ENCODE measurements at places on chromosomes 2 and 18.
A peak's percentile ranks its signal among the peaks of the same experiment; 100 is the strongest.

DNA sequence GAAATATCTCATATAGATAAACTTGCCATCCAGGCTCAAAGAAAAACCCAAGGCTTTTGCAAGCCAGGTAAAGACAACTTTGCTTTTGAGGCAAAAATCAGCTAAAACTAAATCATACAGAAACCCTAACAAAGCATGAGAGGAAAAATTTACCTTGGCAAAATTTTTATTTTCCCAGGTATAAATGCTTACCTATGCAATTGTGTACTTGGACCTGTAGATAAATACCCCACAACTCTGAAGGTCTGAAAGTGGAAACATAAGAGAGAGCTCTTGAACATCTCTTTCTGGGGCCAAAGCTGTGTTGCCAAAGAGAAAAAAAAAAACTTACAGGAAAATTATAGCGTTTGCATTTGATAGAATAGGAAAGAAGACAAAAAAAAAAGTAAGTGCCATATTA lies 14.6 kb upstream of the CSRNP3 start:
- no peak for DNase-seq

- no peak for DNase-seq
Measured at GRCh38 chr2:223654384-223654915, 52.3 kb upstream of the SCG2 start.

DNA sequence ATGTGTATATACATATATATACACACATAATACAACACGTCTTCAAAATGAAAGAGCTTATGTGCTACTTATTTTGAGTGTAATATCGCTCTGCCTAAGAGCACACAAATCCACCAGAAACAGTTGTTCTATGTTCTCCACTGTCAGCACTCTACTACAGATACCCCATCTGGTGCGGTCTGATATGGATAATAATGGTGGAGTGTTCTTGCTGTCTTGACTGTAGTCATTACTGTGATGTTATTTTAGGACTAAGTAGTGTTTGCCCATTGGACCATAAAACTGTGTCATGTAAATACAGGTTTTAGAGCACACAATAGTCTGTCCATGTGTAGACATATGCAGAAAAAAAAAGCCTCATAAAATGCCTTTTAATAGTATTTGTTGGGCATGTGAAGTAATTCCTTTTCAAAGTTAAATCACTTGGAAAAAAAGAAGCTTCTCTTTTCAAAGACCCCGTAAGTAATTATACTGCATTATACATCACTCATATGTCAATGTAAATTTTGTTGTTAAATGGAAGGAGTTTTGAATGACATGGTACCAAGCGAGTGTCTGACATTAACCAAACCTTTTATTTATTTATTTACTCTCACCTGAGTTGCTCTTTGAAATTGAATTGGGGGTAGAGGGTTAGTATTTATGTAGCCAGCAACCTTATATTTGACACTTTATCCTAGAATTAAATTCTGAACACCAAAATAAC lies 1249.2 kb upstream of the ZEB2 start:
- DNase-seq, result no peak

- no peak for DNase-seq
Measured at GRCh38 chr2:134281815-134282419, 28.0 kb downstream of the MGAT5 start.

GRCh38 chr18:47679864-47680263 lies 250.6 kb downstream of the SMAD2 start:
- no peak for DNase-seq

DNA sequence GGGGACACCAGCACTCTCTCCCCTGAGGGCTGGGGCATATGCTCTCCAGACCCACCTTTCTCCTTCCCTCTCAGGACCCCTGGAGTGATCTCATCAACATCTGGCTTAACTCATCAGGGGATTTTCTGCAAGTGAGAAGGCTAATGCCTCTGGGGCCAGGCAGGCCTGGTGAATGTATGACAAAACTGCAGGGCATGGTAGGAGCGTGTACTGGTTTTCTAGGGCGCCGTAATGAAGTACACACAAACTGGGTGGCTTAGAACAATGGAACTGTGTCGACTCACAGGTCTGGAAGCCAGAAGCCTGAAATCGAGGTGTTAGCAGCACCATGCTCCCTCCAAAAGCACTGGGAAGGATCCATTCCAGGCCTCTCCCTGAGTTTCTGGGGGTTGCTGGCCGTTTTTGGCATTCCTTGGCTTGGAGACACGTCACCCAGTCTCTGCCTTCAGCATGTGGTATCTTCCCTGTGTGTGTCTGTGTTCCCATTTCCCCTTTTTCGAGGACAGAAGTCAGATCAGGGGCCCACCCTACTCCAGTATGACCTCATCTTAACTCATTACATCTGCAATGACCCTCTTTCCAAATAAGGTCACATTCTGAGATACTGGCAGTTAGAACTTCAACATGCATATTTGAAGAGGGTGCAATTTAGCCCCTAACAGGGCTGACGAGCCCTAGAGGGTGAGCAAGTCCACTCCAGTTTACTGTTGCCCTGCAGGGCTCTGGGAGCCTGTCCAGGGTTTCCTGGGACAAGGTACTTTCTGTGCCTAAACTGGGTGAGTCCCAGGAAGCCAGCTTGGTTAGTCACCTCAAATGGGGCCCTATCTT lies 45.5 kb upstream of the CAB39 start:
- no peak for DNase-seq

GRCh38 chr2:133599811-133600210 lies 31.5 kb upstream of the NCKAP5 start:
- DNase-seq, result no peak

DNA sequence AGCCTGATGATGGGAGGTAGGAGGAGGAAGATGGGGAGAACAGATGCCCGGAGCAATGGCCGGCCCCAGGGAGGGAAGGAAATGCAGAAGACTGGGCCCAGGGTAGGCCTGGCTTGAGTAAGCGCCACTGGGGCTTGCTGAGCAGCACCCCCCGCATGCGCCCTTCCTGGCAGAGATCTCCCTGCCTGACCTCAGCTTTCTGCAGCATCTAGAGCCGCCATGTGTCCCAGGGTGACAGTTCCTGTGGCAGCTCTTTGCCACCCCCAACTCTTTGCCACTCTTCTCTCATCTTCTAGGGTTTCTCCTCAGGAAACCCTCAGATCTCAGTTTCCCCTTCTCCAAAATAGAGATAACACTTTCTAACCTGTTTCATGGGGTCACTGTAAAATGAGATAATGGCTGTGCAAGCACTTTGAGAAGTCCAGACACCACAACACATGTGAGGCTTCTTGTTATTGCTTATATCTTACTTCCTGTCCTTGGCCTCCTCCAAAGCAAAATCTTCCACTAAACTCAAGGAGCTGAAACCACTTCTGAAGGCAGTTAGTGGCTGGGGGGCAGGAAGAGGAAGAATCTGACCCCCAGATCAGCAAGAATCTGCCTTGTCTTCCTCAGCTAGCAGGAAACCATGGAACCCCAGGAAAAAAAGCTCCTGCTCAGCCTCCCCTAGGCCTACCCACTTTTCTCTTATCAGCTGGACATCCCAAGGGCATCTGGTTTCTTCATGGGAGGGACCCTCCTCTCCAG lies 64.9 kb downstream of the EPAS1 start:
- no peak for DNase-seq

GRCh38 chr2:15941481-15941850 lies 1.1 kb downstream of the MYCN start:
- DNase-seq, result no peak

DNA sequence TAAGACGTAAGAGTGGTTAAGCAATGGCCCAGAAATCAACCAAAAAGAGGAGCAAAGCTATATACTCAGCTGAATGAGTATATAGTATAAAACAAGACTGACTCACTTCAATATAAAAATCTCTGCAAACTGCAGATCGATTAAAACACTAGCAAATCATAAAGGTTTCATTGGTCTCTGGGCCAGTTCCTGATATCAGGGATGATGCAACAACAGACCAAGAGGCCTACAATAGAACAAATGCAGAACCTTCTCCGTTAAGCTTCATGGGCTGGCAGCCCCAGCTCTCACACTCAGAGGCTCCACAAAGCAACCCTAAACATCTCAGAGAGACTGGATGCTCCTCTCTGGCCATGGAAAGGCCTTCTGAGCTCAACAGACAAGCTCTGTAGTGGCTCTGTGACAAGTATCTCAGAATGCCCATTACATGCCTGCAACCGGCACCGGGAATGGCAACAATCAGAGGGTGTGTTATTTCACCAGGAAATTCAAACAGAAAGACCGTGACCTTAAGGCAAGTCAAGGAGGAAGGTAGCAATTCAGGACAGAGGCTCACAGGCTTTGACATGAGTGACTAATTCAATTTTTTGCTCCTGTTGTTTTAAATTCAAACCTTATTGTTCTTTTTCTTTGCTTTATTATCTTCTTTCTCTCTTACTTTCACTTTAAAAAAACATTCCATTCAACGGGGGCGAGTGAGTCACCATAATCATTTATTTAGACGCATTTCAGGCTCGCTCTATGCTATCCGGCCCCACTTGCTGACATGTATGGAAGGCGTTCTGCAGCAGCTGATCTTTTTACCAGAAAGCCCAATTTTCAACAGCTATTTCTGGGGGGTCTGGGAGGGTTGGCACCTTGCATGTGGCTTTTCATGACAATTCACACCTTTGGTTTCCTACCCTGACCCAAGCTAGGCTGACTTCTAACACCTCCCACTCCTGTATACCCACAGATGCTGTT lies 15.1 kb downstream of the CYRIA start:
- no peak for DNase-seq

- peak; percentile 12 for DNase-seq
Measured at GRCh38 chr2:208315081-208315788, 49.2 kb downstream of the PIKFYVE start.

DNA sequence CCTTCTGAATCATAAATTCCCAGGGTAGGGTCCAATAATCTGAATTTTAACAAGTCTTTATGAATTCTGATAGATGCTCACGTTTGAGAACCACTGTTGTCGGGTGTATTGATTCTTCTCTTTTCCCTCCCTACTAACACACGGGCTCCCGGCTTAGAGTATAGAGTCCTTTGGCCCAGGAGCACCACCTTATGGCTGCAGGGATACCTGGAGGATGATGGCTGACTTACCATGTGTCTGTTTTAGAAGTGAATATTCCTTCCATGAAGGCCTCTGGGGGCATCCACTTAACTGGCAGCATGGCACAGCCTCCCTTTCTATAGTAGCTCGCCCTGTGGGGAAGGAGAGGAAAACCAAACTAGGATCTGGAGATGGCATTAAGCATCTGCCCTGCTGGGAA lies 91.7 kb downstream of the CLIP4 start:
- no peak for DNase-seq

- DNase-seq, result no peak
Measured at GRCh38 chr2:66854298-66854697, 419.4 kb downstream of the MEIS1 start.

GRCh38 chr2:23146011-23146410 lies 239.0 kb upstream of the KLHL29 start:
- no peak for DNase-seq

Data from GM13977 (cell line).